Jurkat, Clone E6-1 (cell line): ENCODE measurements at places on chromosomes 11 and 22.

DNA sequence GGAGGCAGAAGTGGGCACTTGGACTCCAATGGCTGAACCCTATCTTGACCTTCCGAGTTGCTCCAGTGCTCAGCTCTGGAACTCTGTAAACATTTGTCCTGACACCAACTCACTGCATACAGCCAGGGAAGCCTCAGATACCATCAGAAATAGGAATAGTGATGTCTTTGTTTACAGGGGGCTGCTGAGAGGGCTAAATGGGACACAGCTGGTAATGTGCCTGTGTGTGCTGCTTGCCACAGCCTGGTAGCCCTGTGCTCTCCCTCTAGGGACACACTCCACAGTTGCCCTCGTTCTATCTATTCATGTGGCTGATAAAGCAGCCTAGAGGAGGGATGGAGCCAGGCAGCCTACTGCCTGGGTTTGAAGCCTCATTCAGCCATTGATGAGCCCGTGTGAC is 559.8 kb downstream of the MIAT start:
- DNase-seq: no peak

GRCh38 chr22:49424893-49425270 is 402.8 kb downstream of the BRD1 start:
- no peak for DNase-seq

GRCh38 chr11:134800130-134800529 is 388.1 kb upstream of the B3GAT1 start:
- DNase-seq: no peak

GRCh38 chr11:118524757-118525470 is 2.4 kb upstream of the TTC36 start:
- peak; percentile 56 for DNase-seq

- no peak for DNase-seq
These were observed 11.9 kb upstream of the AMPD3 start for GRCh38 chr11:10443152-10443551.

- DNase-seq: no peak
These were observed 973.2 kb downstream of the NTM start for GRCh38 chr11:132343445-132344175.

- no peak for DNase-seq
These were observed 58.0 kb upstream of the CCND1 start for GRCh38 chr11:69582756-69583467.

- DNase-seq: no peak
These were observed 46.3 kb upstream of the RAPSN start for GRCh38 chr11:47495011-47495855.

GRCh38 chr11:531919-532526 is 3.4 kb downstream of the HRAS start:
- no peak for DNase-seq

- DNase-seq: no peak
These were observed 75.7 kb downstream of the SCUBE1 start for GRCh38 chr22:43267332-43267980.

- no peak for DNase-seq
These were observed 62.6 kb downstream of the PPP2R1B start for GRCh38 chr11:111703576-111703975.

DNA sequence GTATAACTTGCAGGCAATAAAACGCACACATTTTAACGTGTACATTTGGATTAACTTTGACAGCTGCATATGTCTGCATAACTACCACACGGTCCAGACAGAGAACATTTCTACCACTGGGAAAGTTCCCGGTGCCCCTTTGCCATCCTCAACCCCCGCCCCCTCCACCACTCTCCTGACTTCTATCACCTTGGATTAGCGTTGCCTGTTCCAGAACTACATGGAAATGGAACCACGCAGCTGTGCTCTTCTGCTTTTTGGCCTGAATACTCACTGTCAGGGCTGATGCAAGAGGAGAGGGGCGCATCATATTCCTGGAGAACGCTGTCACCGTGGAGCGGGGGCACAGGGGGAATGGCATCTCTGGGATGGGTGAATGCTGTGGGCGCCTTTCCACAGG is 62.1 kb downstream of the LRP5 start:
- no peak for DNase-seq

DNA sequence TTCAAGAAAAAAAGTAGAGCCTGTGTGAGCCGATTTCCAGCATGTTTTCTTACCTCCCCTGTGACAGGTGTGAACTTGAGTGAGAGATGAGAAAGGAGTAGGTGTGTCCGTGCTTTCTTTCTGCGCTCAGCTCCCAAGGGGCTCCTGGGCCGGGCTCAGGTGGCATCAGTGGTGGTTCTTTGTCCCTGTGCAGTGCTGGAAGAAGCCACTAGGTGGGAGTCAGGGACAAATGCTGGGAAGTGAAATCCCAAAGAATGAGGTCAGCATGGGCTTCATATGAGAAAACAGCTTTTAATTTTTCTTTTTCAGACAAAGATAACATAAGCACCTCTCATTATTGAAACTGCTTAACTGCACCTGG is 57.8 kb downstream of the PPFIBP2 start:
- peak; percentile 9 for DNase-seq

DNA sequence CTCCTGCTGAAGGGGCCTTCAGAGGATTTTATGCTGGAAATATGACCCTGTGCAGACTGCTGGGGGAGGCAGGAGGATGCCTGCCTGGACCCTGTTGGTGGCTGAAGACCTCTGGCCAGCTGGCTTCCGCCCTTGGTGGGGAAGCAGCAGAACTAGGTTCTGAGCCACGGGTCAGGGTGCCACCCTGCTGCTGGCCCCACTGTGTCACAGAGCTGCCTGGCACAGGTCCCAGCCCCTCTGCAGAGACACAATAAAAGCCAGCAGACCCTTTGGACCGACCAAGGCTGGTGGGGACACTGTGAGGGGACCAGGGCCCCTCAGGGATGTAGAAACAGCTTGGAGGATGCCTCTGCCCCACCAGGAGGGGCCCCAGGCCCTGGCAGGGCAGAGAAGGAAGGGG is 6.9 kb upstream of the SREBF2 start:
- no peak for DNase-seq

- DNase-seq: no peak
These were observed 65.5 kb upstream of the ARHGAP20 start for GRCh38 chr11:110777775-110778174.

DNA sequence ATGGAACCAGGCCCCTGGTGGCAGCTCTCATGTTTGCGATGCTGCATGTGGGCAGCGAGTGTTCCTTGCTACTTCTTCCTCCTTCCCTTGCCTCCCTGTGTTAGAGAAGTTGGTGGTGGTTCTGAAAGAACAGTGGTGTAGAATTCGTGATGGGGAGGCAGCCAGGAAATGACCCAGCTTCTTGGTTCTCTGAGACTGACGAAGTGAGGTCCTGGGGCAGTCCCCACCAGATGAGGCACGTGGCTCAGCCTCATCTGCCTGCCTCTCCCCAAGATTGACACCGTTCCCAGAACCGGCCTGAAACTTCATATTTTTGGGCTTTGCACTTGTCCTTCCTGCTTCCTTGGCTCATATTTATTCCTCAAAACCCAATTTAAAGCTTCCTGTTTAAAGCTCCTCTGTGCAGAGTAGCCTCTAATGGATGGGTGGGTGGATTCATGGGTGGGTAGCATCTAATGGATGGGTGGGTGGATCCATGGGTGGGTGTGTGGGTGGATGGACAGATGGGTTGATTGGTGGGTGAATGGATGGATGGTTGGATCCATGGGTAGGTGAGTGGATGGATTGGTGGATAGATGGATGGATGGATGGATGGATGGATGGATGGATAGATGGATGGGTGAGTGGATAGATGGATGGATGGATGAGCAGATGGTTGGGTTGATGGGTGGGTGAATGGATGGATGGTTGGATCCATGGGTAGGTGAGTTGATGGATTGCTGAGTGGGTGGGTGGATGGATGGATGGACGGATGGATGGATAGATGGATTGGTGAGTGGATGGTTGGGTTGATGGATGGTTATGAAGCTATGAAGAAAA is 77.3 kb upstream of the ATXN10 start:
- no peak for DNase-seq

- DNase-seq: no peak
These were observed 7.2 kb downstream of the CHEK2 start for GRCh38 chr22:28734393-28734792.

DNA sequence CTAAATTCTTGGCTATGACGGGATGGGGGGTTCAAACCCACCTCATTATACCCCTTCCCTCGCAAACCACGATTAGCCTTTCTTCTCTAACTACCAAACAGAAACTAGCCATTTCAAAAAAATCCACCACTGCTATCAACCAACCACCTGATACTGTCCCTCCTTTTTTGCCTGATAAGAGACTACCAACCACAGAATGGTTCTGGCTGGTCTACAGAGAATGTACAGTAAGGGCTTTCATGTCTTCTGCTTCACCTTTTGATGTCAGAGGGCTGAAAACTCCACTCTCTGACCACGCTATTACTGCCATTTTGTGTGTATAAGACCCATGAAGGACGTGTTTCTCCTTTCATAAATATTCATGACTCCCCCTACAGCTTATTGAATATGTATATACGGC is 19.1 kb downstream of the RIC3 start:
- no peak for DNase-seq

GRCh38 chr11:492427-493226 is 14.4 kb downstream of the RNH1 start:
- DNase-seq: no peak

GRCh38 chr11:19935507-19935906 is 222.9 kb downstream of the NAV2 start:
- DNase-seq: no peak

- no peak for DNase-seq
These were observed 598.0 kb downstream of the BRD1 start for GRCh38 chr22:49229483-49230193.

- no peak for DNase-seq
These were observed 2.3 kb downstream of the MTFP1 start for GRCh38 chr22:30427871-30428270.

GRCh38 chr11:76798202-76798581 is 15.0 kb downstream of the TSKU start:
- no peak for DNase-seq

DNA sequence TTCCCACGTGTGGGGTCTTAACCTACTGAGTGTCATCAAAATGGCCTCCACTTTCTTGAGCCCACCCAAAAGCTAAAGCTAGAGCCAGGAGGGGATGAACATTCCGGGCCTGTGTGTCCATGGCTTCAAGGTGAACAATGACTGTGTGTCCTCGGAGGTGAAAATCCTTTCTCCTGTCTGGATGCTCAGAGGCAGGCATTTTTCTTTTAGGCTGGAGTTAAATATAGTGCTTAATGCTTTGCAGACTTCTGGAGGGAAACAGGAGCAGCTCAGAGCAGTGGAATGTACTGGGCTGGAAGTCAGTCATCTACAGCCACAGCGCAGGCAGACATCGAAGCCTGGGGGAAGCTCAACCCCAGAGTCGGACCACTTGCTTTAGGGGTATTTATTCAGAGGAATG is 68.6 kb upstream of the TMEM45B start:
- no peak for DNase-seq

DNA sequence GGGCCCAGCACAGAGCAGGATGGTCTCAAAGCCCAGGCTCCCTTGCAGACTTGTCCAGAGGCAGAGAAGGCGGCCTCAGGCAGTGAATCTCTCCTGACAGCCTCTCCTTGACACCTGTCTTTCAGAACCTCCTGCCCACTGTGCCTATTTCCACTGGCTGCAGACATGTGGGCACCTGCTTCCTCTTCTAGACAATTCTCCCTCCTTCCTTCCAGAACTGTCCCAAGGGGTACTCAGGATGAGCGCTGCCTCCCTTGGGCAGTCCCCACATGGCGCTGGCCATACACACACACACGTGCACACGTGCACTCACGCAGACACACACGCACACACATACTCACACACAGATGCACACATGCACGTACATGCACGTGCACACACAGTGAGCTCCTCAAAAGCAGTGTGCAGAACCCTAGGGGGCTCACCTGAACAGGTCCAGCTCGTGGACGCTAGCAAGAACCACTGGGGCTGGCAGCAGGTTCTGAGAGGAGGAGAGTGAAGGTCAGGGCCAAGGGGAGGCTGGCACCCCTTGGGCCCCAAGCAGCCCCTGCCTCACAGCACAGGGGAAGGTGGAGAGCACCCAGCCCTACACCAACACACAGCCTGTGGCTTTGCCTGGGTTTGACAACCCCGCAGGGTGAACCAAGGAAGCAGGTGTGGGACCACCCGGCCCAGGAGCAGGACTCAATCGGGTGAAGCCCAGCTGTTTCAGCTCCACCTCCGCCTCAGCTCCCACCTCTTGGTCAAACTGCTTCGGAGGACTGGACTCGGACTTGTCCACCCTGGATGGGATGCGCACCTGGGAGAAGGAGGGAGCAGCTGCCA is 8.1 kb upstream of the PLXNB2 start:
- DNase-seq: no peak

- no peak for DNase-seq
These were observed 367.6 kb upstream of the DDI1 start for GRCh38 chr11:103668859-103669258.

DNA sequence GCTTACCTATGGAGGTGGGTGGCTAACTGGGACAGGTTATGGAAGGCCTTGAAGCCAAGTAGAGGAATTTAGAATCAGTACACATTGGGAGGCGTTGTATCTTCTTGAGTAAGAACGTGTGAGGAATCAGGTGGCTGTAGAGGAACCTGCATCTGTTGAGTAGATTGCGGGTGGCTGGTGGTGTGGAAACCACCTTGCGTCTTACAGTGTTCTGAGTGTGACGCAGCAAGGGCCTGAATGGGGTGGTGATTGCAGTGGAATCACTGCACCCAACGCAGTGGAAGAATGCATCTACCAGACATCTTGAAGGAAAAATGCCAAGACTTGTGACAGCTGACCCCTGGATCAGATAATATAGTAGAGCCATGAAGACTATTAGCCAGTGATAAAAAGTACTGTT is 110.8 kb upstream of the NNMT start:
- no peak for DNase-seq

DNA sequence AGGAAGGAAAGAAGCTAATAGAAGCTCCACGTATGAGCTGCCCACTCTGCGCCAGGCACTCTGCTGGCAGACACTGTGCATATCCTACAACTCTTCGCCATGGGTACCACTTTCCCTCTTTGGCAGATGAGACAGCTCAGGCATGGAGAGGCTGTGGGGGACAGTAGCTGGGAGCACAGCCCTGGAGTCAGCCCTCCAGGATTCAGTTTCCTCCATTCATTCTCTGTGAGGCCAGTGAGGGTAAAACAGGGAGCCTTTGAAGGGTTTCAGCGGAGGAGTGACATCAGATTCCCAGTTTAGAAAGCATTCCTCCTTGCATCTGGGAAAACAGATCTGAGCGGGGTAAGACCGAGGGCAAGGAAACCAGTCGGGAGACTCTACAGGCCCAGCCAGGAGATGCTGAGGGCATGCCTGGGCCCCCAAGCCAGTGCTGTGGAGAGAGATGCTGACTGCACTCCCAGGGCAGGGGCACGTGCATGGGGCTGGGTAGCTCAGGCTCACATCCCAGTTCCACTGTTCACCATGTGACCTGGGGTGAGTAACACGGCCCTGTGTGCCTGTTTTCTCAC is 58.3 kb upstream of the EMID1 start:
- no peak for DNase-seq
